ENCODE measurements at places on chromosomes 16 and 17.
A peak's percentile ranks its signal among the peaks of the same experiment; 100 is the strongest.

DNA sequence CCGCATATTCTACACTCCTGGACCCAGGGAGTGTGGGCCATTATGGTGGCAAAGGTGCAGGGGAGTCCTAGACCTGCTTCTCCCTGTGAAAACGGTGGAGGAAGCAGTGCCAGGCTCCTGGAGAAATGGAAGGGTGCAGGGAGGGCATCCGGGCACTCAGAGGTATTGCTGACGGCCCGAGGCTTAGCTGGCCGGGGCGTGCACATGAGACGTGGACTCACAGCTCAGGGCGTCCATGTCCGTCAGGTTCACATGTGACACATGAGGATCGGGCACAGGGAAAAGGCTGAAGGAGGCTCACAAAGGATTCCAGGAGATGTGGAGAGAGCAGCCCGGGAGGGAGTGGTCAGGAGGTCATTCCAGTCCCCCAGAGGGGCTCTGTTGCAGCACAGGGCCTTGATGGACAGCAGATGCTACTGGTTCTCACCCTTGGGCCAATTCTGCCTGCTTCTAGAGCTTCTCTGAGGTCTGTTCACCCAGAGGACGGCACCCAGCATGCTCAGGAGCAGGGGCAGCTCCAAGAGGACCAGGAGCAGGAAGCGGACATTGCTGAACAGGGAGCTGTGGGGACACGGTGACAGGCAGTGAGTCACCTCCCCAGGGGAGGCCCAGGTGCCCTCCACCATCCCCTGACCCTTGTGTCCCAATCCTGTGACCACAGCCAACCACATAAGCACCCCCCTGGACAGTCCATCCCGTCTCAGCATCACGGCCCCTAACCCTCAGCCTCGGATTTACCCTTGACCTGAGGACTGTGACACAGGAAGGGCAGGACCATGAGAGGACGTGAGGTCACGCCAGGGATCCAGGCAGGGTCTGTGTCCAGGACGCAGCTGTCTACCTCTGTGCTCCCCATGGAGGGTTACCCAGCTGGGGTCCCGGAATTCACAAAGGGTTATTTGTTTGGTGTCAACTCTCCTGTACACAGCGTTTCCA lies 4.5 kb downstream of the CD300C start:
- DNase-seq, result no peak

- DNase-seq, result no peak
These were observed 5.7 kb downstream of the SLC22A31 start for GRCh38 chr16:89194340-89195311.

DNA sequence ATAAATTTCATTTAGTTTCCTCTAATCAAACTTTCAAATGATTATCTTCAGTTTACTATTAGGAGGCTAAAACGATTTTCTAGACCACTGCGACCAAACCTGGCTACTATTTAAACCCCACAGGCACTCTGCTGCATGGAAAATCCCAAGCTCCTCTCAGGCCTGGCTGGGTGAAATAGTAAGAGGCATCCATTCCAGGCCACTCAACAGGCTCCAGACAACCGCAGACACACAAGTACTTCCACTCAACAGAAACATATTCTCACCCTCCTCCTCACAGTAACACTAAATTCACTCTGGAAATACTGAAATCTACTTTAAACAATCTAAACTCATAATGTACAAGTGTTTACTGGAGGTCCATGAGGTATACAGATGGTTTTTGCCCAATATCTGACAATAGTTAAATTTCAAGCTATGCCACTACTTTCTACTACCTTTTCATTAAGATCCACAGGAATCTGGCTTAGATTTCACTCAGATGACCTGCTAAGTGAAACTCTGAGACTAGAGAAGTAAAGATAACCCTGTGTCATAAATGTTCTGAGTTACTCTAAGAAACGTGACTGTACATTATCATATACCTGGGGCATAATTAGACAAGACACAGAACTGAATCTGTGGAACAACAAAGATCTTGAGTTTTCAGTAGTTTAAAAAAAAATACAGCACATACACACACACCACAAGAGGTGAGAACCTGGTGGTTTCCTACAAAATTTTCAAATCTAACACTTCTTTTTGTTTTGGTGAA lies 10.4 kb downstream of the VPS53 start:
- no peak for DNase-seq

GRCh38 chr16:799111-799947 lies 1.2 kb downstream of the GNG13 start:
- no peak for DNase-seq

DNA sequence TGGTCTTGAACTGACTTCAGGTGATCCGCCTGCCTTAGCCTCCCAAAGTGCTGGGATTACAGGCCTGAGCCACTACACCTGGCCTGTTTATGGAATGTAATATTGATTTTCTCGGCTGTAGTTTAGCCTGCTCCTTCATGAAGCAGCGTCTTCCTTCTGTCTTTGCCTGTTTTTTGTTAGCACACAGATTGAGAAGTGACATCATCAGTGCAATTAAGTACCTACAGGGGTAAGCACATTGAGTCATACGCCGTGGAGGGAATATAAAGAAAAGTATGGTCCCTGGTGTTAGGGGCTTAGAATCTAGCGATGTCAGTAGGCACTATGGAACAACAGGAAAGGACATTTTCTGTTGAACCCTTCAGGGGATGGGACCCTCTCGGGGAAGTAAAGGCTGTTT lies 48.7 kb upstream of the SEC14L1 start:
- DNase-seq, result no peak

DNA sequence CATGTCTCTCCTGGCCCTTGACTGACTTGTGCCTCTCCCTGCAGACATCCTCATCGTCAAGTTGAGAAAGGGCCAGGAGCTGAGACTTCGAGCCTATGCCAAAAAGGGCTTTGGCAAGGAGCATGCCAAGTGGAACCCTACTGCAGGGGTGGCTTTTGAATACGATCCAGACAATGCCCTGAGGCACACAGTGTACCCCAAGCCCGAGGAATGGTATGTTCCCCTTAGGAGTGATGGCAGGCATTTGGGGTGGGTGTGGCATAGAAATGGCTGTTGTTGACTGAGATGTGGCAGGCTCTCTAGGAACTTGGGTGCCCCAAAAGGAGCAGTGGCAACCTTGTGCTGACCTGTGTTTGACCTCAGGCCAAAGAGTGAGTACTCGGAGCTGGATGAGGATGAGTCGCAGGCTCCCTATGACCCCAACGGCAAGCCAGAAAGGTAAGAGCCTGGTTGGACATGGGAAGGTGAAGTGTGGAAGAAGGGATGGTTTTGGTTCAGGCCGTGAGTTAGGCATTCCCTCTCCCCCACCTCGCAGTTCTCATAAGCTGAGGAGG lies 7.5 kb downstream of the POLR2C start:
- no peak for DNase-seq

DNA sequence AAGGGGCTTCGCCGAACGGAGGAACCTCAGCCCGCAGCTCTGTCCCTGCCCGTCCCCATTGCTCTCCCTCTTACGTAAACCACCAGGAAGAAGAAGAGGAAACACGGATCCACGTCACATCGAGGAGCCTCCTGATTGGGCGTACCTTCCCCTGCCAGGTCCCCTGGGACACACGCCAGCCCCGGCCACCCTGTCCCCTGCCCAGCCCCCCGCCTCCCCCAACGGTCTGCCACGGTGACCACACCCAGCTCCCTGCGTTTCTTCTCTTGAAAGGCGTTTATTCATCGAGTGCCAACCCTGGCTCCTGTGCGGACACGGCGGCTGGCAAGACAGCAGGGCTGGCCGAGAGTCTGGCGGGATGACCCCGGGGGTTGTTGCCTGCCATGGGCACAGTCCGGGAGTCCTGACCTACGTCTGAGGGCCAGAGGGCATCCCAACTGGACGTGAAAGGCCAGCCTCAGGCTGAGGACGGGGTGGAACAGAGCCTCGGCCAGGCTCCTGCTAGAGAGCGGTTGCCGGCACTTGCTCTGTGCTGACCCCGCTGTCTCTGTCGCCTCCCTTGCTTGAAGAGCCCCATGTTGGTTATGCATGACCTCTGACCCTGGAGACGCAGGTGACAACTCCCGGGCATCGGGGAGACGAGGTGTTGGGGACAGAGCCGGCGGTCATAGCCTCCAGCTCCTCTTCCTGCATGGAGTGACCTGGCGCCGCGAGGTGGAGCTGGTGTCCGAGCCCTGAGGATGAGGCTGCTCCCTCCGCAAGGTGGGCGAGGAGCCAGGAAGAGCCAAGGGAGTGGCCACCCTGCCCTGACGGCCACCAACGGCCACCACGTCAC lies 40.5 kb upstream of the ACSF3 start:
- no peak for DNase-seq

DNA sequence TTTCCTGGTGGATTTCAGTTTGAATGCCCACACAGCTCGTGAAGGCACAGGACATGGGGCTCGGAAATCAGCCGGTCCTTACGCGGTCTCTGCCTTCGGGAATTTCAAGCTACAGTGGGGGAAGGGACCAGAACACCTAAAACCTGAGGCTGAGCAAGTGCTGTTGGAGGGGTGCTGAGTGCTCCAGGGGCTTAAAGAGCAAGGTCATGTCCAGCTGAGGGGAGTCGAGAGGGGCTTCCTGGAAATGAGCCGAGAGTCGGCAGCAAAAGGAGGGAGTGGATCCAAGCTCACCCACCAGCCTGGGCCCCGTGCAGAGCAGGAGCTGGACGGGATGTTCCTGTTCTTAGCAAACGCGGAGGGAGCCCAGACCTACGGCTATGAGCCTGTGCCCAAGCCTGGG lies 73.2 kb upstream of the RPL38 start:
- no peak for DNase-seq

DNA sequence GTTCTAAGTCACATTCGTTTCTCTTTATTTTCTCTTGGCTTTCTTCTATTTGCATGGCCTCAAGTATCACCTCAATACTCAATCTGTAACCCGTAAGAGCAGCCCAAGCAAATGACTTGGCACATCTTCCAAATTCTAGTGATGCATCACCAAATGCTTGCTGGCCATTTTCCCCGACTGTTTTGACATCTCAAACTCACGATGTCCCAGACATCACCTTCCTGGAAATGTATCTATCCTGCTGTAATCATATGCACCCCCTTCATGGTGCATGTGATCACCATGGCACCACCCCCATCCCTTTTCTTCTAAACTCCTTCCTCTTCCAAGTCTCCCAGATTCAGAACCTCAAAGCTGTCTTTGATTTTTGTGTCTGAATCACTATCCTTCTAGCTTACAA lies 24.0 kb upstream of the ABCA5 start:
- DNase-seq, result no peak

GRCh38 chr17:45410144-45411091 lies 22.3 kb downstream of the ARHGAP27 start:
- no peak for DNase-seq

DNA sequence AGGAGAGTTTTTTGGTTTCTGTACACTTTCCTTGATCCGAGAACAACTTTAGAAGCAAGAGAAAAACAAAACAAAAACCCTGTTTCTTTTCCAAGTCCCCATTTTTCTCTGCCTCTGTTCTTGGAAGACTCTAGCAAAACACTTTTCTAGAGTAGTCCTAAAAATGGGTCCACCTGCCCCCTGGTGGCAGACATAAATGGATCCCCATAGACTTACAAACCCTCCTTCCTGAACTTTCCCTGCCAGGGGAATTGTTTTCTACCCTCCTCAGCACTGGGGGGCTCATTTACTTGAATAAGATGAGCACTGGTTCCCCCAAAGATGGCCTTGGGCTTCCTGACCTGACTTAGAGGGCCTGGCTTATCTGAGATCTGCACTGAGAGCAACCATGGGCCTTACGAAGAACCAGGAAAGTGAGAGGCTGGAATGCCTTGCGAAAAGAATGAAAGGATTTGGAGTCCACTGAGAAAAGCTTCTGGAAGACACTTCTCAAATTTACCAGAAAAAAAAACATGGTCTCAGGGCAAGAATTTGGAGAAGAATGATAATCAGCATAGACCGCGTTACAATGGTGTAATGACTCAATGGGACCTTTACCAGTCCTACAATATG lies 48.0 kb upstream of the CDYL2 start:
- no peak for DNase-seq

- no peak for DNase-seq
These were observed 149.9 kb upstream of the PIRT start for GRCh38 chr17:10987786-10988185.

GRCh38 chr17:54967621-54968261 lies 713 bp downstream of the COX11 start:
- DNase-seq, result peak; percentile 16

DNA sequence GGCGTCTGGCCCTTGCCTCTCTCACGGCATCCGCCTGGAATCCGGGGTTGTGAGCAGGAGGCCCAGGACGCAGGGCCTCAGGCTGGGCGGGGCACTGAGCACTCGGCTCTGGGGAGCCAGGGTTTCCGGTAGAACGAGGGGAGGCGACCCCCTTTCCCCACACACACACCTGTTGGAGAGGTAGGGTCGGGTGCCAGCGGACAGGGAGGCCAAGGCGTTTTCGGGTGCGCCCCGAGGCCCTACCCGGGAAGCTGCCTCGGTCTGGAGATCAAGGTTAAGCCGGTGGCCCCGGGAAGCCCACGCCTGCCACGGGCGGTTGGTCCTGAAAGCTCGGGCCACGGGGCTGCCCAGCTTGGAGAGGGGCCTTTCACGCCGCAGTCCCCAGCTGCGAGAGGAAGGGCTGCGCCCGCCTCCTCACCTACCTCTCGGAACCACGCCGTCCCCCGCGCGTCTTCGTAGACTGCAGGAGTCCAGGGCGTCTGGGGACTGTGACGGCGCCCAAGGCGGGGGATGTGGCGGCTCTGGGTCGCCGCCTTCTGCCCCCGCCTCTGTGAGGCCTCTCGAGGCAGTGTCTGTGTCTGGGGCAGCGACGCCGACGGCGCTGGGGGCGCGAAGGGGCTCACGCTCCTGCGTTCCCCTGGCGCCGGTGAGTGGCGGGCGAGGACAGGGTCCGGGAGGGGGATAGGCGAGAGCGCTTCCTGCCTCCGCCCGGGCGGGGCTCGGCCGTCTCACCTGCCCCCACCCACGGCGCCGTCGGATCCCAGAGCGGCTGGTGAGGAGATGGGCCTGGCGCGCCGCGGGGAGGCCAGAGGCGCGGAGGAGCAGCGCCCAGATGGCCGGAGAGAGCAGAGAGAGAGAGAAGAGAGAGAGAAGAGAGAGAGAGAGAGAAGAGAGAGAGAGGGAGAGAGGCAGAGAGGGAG lies 20.3 kb upstream of the HOXB9 start:
- no peak for DNase-seq

DNA sequence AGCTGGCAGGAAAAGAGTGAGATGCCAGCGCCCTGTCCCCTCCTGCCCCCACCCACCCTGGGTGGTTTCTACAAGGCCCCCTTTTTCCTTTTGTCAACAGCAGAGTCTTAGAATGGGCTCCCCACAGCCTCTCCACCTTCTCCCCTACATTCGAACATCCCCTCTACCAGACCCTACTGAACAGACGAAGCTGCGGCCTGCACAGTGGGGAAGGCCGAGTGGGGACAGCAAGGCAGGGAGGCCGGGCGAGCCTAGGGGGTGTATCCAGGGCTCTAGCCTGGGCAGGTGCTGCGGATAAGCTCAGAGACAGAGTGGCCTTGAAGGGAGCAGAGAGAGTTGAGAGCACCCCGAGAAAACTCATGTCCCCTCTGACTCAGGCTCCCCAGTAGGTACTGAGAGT lies 7.4 kb downstream of the ZACN start:
- DNase-seq, result no peak

GRCh38 chr16:72427783-72428331 lies 255.9 kb upstream of the PMFBP1 start:
- peak; percentile 7 for DNase-seq

GRCh38 chr16:85390511-85391174 lies 222.5 kb upstream of the GSE1 start:
- DNase-seq, result no peak

- DNase-seq, result no peak
These were observed 2.9 kb upstream of the NPIPB15 start for GRCh38 chr16:74372953-74373846.
